Hematopoietic multipotent progenitor cell (in vitro differentiated cells): ENCODE measurements at places on chromosomes 3 and 15.

DNA sequence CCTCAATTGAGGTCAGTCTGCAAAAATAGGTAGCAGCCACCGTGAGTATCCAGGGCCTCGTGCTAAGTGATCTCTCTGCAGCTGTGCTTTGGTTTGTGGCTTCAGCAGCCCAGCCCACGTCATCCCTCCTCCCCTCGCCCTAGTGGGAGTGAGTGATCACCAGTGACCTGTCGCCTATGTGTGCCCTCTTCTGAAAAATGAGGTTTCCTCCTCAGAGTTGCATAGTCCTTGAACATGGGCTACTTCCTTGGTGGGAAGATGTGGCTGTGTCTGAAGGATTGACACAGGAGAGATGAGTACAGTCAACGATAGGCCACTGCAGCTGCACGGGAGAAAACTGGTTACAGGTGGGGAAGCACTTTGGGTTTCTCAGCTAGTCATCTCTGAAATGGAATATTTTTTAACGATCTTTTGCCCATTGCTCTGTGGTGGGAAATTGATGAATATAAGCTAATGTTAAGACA lies 144.8 kb upstream of the BHLHE40 start:
- DNase-seq = no peak

- DNase-seq = no peak
Observed at GRCh38 chr15:75346796-75347221, at the start of gene NEIL1. Gene NEIL1 (plus strand): TSS chr15:75347039. CDS start chr15:75348906, 1,867 bp downstream.

DNA sequence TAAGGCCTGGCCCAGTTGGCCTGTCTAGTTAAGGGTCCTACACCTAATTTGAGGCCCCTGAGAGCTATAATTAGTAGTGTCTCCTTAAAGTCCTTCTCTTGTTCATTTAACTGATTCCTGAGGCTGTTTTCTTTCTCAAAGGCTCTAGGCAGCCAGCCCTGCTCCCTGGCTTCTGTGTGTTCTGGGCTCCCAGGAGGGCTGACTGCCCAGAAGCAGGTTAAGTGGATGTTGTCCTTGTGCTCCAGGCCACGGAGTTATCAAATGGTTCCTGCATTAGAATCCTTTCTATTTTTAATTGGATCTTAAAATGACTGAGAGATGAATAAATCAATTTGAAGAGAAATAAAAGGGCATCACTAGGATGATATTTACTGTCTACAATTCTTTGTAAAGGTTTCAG lies 140.0 kb downstream of the SNRK start:
- DNase-seq = no peak

DNA sequence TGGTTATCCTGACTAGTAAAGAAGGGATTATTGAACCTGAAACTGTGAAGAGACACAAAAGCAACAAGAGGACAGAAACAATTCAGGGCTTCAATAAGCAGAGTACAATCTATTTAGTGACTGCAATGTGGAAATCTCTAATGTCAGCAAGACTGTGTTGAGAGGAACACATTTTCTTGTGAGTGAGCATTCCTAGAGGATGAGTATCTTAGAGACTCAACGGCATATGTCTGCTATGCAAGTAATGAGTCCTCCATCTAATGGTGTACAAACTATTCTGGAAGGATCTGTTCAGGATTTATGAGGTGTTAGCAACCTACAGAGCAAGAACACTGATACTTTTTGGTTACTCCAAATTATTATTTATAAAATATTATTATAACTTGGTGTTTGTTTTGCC lies 226.5 kb upstream of the NDN start:
- DNase-seq = no peak

DNA sequence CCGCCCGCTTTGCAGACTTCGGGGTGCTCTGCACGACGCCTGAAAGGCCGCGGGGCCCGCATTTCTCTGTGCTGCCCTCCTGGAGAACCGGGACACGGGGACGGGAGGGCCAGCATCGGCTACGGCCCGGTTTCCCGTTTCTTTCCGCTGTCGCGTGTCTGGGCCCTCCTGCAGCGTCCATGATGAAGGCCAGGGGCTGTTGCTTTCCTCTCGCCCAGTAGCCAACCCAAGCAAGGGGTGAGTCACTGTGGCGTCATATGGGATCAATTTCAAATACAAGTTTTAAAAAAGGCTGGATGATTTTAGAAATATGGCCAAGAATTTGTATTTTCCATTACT lies 435 bp downstream of the SLC35G2 start:
- peak; percentile 47 for DNase-seq

DNA sequence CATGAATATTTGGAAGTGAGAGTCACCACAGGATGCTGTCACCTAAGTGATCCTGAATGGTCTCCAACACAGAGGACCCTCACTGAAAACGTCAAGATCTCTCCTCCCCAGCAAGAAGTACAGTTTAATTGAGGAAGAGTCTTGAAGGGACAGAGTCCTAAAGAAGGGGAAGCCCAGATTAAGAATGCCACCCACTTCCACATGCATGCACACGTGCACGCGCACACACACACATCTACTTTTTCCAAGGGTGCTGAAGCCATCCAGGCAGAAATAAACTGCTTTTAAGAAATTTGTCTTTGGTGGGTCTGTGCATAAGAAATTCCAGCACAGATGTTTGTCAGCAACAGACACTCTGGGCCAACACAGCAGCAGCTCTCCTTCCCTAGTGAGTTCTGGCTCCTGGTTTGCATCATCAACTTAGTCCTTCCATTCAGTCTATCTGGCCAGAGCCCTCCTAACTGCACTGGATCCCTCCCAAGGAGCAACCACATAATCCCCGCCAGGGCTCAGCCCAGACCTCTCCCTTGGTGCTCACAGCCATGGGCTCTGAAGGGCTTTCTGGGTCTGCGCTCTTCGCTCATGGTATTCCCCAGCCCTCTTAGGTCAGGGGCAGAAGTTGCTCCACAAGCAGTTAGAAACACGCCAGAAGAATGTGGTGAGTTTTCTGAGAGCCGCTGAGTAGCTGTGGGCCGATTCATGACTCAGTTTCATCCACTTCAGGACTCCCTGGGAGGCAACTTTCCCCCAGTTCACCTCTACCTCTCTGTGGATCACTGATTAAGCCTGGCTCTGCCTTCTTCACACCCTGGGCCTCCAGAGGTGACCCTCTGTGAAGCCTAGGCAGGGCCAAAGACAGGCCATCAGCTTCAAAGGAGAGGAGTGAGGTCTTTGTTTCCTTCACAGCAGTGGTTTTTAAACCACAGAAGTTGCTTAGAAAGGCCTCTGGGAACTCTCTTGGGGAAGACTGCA lies 132.6 kb upstream of the LIPC start:
- DNase-seq = no peak

GRCh38 chr15:68379759-68380290 lies 52.1 kb downstream of the ITGA11 start:
- no peak for DNase-seq

DNA sequence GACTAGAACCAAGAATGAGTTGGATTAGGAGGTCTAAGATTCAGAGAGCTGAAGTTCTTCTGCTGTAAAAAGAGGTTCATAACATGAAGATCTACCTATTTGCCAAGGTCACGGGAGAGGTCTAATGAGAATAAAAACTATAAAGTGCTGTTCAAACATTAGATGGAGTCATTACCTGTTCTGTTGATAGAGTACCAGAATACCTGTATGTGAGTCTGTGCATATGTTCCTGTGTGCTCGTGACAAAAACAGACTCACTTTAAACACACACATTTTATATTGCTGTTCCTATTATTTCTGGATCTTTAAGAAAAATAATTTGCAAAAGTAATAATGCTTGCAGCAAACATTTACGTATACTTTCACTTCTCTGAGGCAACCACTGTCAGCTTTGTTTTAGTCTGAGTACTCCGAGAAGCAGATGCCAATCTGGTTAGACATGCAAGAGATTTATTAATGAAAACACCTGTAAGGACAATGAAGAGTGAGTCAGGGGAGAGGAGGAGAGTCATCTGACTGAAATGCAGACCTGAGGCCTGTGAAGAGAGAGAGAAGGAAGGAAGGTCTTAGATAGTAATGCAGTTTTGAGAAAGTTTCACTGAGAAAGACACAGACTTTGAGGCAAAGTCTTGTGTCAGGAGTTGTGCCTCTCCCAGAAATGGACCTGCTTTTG lies 221.2 kb downstream of the SQOR start:
- DNase-seq = no peak

DNA sequence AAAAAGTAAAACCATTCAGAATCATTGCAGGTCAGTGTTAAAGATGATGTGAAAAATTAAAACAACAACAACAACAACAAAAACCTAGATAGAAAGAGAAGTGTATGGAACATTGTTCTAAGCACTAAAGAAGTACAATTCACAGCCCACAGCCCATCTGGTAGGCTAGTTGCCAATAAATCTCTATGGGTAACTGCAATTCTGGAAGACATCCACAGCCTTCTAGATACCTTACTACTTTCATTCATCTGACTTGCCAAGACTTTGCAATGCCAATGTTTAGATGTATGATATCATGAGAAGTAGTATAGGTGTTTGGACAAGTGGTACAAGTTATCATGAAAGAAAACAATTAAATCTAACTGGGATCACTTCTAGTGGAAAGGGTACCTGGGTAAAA lies 198.6 kb downstream of the VGLL3 start:
- no peak for DNase-seq

GRCh38 chr3:177318559-177318958 lies 121.3 kb upstream of the TBL1XR1 start:
- DNase-seq = no peak

- DNase-seq = no peak
Observed at GRCh38 chr3:48891606-48892005, 7.1 kb downstream of the SLC25A20 start.

DNA sequence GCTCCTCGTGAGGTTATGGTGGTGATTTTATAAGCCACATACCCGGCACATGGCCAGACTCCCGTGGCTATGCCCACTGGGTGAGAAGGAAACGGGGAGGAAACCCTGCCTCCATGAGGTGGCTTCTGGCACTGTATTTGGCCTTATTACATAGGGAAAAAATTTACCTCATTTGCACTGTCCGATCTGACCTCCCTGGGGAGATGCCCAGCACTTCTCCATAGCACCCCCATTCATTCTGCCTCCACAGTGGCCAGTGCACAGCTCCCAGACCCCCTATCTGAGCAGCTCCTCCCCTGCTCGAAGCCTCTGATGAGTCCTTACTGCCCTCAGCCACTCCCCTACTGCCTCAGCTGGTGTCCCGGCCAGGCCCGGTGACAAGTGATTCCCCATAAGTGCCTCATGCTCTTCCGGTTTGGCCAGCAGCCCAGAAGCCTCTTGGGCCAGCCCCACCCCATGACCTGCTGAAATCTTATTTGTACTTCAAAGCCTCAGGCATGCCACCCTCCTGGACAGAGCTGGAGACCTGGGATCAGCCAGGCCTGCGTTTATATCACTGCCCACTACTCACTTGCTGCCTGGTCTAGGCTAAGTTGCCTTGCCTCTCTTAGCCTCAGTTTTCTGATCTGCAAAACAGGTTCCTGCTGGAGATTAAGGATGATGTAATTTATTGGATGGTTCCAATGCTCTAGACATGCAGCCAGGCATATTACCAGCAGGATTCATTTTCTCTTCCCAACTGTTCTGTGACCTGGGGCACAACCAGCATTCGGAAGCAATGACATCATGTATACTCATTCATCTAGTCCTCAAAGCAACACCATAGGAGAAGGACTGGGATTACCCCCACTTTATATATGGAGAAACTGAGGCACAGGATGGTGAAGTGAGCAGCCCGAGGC lies 30.6 kb upstream of the SLC6A6 start:
- peak; percentile 96 for DNase-seq
